ENCODE measurements at places on chromosomes 5 and 9.

- DNase-seq: no peak
These were observed 2.0 kb downstream of the TNC start for GRCh38 chr9:115115924-115116323.

GRCh38 chr9:114432323-114433067 is 44.7 kb upstream of the AKNA start:
- no peak for DNase-seq

GRCh38 chr5:29203049-29203448 is 1990.4 kb upstream of the CDH6 start:
- DNase-seq: no peak

DNA sequence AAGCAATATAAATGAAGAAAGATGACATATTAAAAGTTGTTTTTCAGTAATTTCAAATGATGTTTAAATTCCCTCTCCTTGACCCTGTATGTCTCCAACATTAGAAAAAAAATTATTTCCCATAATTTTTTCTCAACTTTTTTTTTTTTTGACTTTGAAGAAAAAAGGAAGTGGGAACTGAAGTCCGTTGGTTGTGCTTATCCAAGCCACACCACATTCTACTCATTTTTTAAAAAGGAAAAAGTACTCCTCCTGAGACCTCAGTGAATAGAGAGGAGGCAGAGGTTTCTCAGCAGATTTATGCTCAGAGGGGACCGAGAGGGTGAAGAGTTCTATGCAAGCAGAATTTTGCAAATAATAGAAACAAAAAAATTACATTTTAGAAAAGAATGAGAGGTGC is 123.3 kb downstream of the PCSK5 start:
- no peak for DNase-seq

DNA sequence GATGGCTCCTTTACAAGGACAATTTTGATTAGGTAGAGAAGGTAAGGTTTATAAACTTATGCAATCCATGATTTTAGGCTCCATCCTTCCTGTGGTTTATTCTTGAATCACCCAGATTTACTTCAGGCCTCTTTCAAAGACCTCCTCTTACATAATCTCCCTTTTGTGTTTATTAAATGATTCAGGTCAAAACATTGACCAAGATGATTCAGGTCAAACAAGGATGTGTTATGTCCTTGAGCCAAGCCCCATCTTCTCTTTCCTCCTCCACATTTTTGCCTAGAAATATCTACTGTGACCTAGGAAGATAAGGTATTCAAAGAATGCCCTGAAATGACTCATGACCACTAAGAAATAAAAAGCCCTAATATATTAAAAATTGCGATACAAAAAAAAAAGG is 31.8 kb upstream of the TLR4 start:
- DNase-seq: no peak

DNA sequence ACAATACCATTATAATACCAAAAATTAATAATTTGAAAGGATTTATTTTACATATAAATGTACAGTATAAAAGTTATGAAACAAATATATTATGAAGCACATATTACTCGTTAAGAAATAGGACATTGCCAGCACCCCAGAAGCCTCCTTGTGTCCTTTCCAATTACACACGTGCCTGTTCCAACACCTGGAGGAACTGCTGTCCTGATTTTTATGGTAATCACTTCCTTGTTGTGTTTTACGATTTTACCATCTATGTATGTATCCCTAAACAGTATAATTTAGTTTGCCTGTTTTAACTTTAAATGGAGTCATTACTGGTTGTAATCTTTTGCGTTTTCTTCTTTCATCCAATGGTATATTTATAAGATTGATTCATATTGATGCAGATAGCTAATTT is 105.0 kb downstream of the CDC42SE2 start:
- no peak for DNase-seq

GRCh38 chr9:106929471-106930177 is 66.7 kb downstream of the ZNF462 start:
- DNase-seq: no peak
